ENCODE measurements at places on chromosomes 5 and 9.

DNA sequence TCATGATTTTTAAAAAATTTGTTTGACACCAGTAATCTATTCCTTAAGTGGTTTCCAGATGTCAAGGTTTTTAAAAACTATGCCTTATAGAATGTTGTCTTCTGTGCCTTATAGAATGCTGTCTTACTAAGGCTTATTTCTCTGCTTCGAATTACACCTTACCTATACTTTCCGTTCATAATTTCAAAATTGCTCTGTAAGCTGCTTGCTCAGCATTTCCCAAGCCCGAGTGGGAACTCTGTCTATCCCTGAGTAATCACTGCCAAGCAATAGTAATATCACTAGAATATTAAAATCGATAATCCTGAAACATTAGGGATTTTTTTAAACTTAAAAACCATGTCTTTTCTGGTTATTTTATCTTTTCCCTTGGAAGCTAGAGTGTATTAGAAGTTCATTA lies 376.3 kb downstream of the PIK3R1 start:
- no peak for DNase-seq

DNA sequence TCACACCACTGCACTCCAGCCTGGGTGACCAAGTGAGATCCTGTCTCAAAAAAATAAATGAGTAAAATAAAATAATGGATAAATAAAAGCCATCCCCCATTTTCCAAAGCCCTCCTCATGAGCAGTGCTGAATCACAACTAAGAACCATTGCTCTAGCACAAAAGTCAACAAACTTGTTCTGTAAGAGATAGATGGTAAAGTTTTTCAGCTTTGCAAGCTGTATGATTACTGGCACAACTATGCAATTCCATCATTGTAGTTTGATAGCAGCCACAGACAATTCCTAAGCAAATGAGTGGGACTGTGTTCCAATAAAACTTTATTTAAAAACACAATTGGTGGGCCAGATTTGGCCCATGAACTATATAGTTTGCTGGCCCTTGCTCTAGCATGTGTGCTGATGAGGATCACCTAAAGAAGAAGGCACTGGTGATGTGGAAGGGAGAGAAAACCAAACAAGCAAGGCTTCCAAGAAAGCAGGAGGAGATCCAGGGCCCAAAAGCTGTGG lies 64.6 kb downstream of the NEURL1B start:
- no peak for DNase-seq

DNA sequence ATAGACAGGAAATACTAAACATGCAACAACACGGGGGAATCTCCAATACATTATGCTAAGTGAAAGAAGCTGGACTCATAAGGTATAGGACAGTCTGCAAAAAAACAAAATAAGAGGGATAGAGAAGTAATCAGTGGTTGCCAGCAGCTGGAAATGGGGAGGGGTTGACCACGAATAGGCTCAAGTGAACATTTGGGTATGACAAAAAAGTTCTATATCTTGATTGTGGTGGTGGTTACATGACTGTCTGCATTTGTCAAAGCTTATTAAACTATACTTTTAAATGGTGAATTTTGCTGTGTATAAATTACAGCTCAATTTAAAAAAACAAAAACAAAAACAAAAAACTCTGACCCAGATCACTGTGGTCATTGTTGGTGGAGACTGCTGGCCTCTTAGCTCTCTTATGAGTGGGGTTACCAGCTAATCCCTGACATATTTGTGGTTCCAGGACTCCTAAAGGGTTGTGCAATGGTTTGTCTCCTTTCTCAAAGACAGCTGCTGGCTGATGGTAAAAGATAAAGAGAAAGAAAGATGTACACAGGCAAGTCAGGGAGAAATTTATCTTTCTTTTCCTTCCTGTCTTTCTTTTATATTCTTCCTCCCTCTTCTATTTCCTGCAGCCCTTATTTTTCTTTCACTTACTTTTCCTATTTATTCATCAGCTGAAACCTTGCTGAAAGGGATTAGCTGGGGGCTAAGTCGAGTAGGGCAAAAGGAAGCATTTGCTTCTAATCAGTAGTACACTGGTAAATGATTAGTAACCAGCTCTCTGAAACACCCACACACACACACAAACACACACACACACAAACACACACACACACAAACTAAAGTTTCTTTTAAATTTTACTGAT lies 42.6 kb upstream of the APC start:
- peak; percentile 86 for DNase-seq

DNA sequence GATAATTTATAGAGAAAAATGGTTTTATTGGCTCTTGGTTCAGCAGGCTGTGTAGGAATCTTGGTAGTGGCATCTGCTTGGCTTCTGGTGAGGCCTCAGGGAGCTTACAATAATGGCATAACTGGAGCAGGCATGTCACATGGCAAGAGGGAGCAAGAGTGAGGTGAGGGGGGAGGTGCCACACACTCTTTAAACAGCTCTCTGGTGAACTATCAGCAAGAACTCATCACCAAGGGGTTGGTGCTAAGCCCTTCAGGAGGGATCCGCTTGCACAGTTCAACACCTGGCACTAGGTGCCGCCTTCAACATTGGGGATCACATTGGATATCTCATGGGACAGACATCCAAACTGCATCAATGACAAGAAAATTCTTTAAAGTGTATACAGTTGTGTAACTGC lies 10.5 kb downstream of the GPBP1 start:
- no peak for DNase-seq

GRCh38 chr5:61640179-61641021 lies 308.3 kb downstream of the ZSWIM6 start:
- DNase-seq = no peak

- DNase-seq = peak; percentile 44
These were observed 16.3 kb upstream of the DAB2 start for GRCh38 chr5:39440958-39441624.

GRCh38 chr5:19555876-19556275 lies 432.1 kb downstream of the CDH18 start:
- peak; percentile 47 for DNase-seq

- DNase-seq = peak; percentile 85
These were observed 106.5 kb upstream of the RAD23B start for GRCh38 chr9:107176436-107177151.

DNA sequence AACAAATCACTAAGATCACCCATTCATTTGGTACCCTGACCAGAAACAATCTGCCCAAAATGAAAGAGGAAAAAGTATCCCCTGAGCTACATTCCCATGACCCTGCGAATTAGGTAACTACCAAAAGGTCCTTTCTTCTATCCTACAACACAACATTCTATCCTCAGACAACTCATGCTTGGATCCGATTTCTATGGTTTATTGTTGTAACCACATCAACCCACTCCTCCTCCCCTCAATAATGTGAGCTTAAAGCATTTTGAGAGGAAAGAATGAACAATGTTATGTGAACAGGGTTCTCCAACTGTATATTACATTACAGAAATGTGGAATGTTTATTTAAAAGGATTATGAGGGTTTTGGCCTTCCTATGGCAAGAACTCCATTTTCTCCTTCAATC lies 4.0 kb downstream of the SLC35D2 start:
- no peak for DNase-seq

GRCh38 chr9:93678199-93679019 lies 102.0 kb downstream of the PHF2 start:
- no peak for DNase-seq

- DNase-seq = no peak
These were observed 120.6 kb downstream of the FOCAD start for GRCh38 chr9:20804489-20805250.

GRCh38 chr9:86795823-86796553 lies 151.3 kb downstream of the GAS1 start:
- peak; percentile 95 for DNase-seq

DNA sequence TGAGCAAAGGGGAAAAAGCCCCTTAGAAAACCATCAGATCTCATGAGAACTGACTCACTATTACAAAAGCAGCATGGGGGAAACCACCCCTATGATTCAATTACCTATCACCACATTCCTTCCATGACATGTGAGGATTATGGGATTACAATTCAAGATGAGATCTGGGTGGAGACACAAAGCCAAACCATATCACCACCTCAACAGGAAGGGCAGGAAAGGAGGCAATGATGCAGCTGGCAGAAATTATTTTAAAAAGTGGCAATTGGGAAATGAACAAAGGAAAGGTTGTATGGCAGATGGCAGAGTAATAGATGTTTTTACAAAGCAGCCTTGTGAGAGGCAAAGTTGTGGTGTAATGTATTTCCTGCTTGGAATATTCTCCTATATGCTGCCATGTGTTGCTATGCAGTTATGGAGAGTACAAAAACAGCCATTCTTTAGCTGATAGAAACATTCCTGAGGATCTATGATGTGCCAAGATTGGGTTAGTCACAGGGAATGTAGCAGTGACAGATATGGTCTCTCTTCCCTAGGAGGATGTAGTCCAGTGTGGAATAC lies 138.8 kb downstream of the SMC2 start:
- DNase-seq = peak; percentile 77

GRCh38 chr5:164148292-164148691 lies 642.9 kb downstream of the MAT2B start:
- no peak for DNase-seq

GRCh38 chr5:73395256-73395655 lies 53.3 kb downstream of the FOXD1 start:
- DNase-seq = peak; percentile 92

- DNase-seq = no peak
These were observed 131.9 kb downstream of the KCNIP1 start for GRCh38 chr5:170635706-170636105.

DNA sequence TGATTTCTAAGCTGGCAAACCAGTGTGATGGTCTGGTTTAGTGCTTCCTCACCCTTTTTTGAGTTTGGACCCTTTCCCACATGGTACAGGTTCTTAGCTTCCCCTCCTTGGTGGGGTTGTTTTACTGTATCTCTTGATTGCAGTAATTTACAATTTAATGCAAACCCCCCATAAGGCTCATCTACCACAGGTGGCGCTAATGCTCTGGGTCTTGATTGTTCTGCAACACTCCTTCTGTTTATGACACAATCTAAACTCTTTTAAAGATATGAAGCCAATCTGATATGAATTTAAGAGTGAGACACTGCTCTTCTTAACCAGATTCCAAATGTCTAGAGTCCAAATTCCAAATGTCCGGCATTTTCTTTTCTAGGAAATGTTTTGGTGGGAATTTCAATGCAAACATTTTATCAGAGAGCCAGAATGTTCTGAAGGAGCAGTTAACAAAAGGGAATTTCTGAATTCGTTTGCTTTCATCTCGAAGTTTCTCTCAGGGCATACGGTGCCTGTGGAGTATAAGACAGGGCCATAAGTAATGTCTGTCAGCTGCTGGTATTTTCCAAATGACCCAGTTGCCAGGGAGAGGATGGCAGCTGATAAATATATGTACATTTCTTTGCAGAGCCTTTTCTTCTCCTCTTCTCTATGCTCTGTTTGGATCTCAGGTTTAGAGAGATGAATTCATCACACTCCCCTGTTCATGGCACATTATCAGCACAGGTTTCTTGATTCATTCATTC lies 246.8 kb downstream of the ARHGAP26 start:
- DNase-seq = peak; percentile 62

Data from fibroblast of upper back skin (primary cell).